ENCODE measurements at places on chromosomes 12 and 14. TPM values are rescaled to one million over a fixed set of nuclear protein-coding genes. Genes with fewer than 3 reads are reported as not detected.

The GTF2A1 gene
- 5.7 TPM for polyA plus RNA-seq

GRCh38 chr14:101729382-101729781, 32.1 kb upstream of the PPP2R5C start:
- DNase-seq, result no peak

DNA sequence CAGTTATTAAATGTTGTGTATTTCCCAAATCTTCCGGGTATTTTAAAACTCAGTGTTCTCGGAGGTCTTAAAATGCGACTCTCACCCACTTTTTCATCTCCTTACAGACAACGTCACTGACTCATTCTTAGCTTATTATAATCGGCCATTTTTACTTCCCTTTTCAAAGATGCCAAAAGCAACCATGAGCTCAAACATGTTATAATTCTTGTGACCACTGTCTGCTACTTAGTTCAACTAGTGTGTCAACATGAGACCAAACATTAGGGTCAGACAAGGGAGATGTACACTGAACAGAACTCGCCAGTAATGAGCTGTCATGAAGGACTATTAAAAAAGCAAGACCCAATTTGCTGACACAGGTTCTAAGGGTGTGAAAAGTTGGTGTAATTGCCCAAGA, 4.2 kb upstream of the GRIP1 start:
- no peak for DNase-seq

DNA sequence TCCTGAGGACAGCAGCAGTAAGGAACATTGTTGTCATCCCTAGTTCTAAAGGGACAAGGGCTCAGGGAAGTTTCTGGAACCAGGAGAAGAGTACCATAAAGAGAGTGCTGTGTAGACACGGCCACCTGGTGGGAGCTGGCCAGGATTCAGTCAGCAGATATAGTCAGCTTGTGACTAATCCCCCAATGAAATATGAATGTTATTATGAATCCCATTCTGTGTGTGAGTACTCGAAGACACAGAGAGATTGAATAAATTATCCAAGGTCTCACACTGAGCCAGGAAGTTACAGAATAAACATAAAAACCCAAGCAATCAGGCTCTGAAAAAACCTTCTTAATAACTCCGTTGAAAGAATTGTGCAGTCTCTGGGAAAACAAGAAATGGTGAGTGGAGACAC, 1359.5 kb downstream of the AACS start:
- DNase-seq, result no peak

- DNase-seq, result no peak
These were observed 300.7 kb downstream of the ETNK1 start for GRCh38 chr12:22925623-22926022.

DNA sequence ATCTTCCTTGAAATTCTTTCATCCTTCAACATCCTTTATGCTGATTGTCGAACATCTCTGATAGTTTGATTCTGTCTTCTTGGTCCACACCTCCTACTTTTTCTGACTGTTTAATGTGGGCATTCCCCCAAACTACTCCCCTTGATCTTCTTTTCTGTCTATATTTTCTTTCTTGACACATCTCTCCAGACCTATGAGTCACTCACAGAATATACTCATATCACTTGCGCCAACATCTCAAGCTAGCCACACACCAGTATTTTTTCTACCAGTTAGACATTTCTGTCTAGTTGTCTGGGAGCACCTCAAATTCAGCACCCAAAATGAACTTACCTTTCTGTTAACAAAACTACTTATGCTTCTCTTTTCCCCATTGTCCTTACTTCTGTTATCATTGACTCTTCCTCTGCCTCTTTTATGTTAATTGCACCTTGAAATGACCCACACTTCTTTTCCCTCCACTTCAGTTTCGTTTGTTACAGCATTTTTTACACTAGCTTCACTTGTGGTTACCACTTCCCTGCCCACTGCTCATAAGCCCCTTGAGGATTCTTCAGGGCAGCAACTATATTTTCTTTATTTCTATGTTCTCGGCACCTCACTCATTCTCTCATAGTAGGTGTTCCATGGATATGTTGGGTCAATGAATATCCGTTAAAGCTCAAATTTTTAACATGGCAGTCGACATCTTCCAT, 33.5 kb downstream of the TSHR start:
- no peak for DNase-seq
